NCI-H2171 (cell line): ENCODE measurements at places on chromosomes 7 and 10.

GRCh38 chr7:31633467-31633866 is 53.5 kb upstream of the PPP1R17 start:
- DNase-seq: no peak

- DNase-seq: no peak
Observed at GRCh38 chr10:96250349-96250748, 21.0 kb downstream of the BLNK start.

GRCh38 chr7:42689626-42690025 is 222.2 kb downstream of the C7orf25 start:
- DNase-seq: no peak

DNA sequence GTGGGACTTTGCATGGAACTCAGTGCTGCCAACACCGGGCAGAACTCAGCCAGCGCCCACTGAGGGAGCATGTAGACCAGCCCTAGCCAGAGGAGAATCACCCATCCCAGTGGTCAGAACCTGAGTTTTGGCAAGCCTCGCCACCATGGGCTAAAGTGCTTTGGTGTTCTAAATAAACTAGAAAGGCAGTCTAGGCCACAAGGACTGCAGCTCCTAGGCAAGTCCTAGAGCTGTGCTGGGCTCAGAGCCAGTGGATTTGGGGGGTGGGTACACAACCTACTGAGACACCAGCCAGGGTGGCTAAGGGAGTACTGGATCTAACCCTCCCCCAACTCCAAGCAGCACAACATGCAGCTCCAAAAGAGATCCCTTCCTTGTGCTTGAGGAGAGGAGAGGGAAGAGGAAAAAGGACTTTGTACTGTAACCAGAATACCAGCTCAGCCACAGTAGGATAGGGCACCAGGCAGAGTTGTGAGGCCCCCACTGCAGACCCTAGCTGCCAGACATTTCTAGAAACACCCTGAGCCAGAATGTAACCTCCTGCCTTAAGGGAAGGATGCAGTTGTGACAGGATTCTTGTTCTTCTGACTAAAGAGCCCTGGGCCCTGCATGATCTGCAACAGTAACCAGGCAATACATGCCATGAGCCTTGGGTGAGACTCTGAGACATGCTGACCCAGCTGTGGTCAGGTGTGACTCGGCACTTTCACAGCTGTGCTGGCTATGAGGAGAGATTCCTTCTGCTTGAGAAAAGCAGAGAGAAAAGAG is 24.4 kb downstream of the GSDME start:
- DNase-seq: no peak

GRCh38 chr7:141156407-141156806 is 82.5 kb downstream of the TMEM178B start:
- no peak for DNase-seq

GRCh38 chr7:1342090-1342640 is 109.5 kb downstream of the UNCX start:
- no peak for DNase-seq

DNA sequence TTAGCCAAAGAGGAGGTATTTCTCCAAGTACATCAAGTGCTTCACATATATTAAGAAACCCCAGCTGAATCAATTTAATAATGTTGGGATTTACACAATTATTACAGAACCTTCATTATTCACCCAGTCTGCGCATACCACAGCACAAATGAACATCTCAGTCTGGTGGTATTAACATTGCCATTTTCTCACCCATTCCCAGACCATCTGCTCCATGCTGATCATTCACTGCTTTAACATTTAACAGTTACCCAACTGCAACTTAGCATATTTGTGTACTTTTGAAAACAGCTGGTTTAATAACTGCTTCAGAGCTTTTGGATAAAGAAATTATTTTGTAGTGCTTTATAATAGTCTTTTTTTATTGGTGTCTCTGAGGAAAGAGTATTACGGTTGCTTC is 1072.1 kb downstream of the NXPH1 start:
- no peak for DNase-seq

- DNase-seq: no peak
Observed at GRCh38 chr10:27622596-27622995, 118.5 kb downstream of the RAB18 start.

DNA sequence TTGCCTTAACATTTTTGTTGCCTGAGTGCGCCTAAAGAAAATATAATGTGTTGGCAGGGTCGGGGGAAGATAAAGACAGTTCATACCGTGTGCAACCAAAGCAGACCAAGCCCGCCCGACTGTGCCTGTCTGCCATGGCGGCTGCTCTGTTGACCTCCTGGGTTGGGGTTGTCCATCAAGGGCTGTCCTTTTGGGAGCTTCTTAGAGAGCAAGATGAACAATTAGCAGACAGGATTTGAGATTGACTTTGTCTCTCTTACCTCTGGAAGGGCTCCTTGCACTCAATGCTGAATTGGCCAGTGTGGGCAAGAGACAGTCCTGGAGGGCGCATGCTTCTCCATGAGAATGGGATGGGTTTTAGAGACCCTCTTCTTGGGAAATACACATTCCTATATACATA is 319.6 kb downstream of the GLRX3 start:
- DNase-seq: no peak

DNA sequence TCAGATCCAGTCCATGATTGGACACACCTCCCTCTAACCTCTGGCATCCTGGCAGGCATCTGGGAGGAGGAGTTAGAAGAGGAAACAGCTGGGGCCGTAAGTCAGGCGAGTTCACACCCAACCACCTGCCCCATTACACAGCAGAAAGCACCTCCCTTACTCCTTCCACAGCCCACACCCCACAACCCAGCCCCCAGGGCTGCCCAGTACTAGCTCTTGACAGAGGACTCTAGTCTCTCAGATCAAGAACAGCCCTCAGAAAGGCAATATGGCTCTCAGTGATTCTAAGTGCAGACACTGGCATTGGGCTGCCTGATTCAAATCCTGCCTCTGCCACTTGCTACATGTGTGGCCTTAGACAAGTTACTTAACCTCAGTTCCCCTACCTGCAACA is 34.1 kb downstream of the KCNMA1 start:
- DNase-seq: no peak

DNA sequence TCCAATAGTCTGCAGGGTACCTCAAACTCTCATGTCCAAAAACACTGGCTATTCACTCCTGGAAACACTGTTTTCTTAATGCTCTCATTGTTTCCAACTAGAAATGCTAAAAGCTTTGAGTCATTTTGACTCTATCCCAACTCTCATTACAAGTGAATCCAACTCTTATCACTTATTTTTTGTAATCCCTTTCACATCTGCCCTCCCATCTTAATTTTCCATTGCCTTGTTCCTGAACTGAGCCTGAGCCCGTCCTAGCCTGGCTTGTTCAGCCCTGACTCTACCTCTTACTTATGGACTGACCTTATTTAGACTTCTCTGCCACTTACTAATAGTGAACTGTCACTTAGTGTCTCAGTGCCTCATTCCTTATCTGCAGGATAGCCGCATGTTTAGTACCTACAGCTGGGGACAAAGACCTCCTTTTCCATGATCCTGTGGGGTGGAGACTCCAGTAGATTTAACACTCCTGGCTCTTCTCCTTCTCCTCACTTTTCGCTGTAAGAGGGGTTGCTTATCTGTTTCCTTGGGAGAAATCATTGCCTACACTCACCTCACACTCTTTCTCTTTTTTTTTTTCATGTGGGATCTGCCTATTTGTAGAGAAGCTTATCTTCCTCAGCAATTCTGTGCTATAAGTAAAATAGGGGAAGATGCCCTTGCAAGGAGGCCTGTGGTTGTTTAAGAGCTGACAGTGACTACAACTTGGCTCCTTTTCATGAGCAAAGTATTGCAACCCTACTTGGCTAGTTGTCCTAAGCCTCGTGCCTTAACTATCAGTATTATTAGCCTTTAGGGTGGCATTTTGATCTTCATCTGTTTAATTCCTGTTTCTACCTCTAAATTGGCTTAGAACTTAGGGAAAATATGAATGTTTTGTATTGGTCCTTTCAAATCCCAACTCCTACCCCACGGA is 56.4 kb downstream of the SLC16A12 start:
- no peak for DNase-seq

GRCh38 chr10:45383682-45384330 is 9.8 kb downstream of the ALOX5 start:
- DNase-seq: no peak

GRCh38 chr7:158498443-158499081 is 89.1 kb downstream of the PTPRN2 start:
- no peak for DNase-seq

- DNase-seq: no peak
Observed at GRCh38 chr10:6678211-6678803, 98.2 kb upstream of the PRKCQ start.

GRCh38 chr7:75611557-75612178 is 119.5 kb downstream of the SPDYE5 start:
- no peak for DNase-seq

GRCh38 chr10:18886102-18886501 is 162.5 kb upstream of the MALRD1 start:
- no peak for DNase-seq

- DNase-seq: no peak
Observed at GRCh38 chr7:34315032-34315431, 343.0 kb upstream of the NPSR1 start.

- DNase-seq: no peak
Observed at GRCh38 chr10:43258211-43258561, 8.7 kb downstream of the RASGEF1A start.

- no peak for DNase-seq
Observed at GRCh38 chr7:137985897-137986251, 16.0 kb downstream of the CREB3L2 start.

GRCh38 chr10:131980761-131981428 is 828 bp downstream of the BNIP3 start:
- no peak for DNase-seq

- peak; percentile 58 for DNase-seq
Observed at GRCh38 chr7:151448261-151449252, 8.6 kb upstream of the CRYGN start.

DNA sequence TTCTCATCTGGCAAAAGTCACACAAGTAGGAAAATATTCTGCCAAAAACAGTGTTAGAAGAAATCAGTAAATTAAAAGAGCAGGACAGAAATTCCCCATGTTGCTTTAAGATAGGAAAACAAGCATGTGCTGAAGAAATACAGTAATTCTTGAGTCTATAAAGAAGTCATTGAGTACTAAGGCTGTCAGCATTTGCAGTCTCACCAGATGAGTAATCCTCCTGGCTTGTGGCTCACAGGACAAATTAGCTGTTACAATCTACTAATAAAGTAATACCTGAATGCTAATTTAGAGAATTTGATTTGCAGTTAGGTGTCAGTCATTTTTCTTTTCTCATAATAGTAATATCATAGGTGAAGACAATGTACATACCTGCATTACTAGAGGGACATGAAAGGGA is 1158.9 kb upstream of the CELF2 start:
- DNase-seq: no peak

- DNase-seq: no peak
Observed at GRCh38 chr10:29257106-29257783, 31.6 kb upstream of the LYZL1 start.
